ENCODE measurements at places on chromosomes 7 and 10.

GRCh38 chr10:117972168-117972837 is 74.4 kb downstream of the RAB11FIP2 start:
- no peak for DNase-seq

DNA sequence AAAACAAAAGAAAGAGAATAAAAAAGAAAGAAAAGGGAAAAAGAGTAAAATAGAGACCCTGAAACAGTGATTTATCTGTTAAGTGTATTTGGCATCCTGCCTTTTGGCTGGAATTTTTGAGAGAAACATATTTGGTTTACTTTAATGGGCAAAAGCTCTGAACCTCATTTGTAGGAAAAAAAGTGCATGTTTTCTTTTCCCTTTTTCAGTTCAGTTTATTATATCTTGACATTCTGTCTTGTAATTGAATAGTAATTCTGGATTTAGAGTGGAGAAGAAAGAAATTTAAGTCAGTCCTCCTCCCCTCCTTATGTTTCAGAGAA is 69.5 kb downstream of the ARID5B start:
- no peak for DNase-seq

GRCh38 chr10:22931948-22932347 is 4.1 kb downstream of the ARMC3 start:
- no peak for DNase-seq

GRCh38 chr7:8781166-8781565 is 347.8 kb downstream of the NXPH1 start:
- no peak for DNase-seq

DNA sequence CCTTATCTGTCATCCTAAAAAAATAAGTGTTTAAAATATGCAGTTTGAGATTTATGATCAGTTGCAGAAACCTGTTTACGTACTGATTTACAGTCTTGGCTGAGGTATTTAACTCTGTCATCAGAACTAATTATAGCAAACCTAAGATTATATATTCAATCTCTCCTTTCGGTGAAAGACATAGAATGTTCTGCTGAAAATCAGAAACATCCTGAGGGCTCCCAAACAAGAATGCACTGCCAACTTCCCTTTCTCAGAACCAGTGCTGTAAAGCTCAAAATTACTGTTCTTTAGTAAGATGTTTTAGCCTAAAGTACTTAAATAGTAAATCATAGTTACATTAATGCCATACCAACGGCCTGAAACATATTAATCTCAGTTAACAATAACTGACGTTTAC is 34.3 kb downstream of the FAM204A start:
- DNase-seq, result no peak

- DNase-seq, result no peak
Observed at GRCh38 chr10:79260811-79261740, 86.2 kb upstream of the PPIF start.

DNA sequence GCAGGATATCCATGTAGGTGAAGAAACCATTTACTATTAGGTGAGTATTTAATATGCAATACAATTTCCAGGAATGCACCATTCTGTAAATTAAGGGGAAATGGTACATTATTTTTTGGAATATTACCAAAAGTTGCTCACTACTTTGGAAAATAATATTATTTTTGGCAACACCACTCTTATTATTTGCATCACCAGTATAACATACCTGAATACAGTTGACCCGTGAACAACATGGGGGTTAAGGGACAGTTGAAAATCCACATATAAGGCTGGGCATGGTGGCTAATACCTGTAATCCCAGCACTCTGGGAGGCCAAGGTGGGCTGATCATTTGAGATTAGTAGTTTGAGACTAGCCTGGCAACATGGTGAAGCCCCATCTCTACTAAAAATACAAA is 21.2 kb upstream of the FHIP2A start:
- no peak for DNase-seq

DNA sequence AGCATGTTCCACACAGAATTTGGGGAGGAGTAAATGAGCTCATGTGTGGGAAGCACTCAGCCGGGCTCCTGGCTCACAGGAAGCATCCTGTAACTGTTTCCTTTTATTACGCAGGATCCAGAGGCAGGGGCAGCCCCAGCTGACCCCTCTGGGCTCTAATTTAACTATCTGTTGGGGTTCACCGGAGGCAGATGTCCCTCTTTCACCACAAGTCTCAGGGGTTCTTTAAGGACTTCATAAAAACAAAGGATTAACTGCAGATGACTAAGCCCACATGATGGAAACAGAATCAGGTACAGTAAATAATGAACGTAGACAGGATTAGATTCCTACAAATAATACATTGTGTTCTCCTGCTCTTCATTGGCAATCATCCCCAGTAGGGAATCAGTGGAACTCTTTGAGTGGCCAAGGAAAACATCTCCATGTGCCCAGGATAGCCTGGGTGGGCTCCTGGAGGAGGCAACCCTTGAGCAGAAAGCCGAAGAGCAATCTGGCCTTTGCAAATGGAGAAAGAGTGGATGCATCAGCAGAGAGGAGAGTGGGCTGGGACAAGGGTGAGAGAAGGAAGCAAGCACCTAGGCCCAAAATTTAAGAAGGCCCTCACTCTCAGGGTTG is 24.6 kb downstream of the TBXAS1 start:
- DNase-seq, result no peak

GRCh38 chr7:72183835-72184234 is 228.3 kb downstream of the CALN1 start:
- no peak for DNase-seq

- no peak for DNase-seq
Observed at GRCh38 chr7:80781561-80781979, 137.3 kb downstream of the SEMA3C start.

GRCh38 chr7:77326131-77326530 is 90.0 kb downstream of the GSAP start:
- no peak for DNase-seq

GRCh38 chr10:118753331-118754228 is 1.2 kb downstream of the CACUL1 start:
- DNase-seq, result no peak

DNA sequence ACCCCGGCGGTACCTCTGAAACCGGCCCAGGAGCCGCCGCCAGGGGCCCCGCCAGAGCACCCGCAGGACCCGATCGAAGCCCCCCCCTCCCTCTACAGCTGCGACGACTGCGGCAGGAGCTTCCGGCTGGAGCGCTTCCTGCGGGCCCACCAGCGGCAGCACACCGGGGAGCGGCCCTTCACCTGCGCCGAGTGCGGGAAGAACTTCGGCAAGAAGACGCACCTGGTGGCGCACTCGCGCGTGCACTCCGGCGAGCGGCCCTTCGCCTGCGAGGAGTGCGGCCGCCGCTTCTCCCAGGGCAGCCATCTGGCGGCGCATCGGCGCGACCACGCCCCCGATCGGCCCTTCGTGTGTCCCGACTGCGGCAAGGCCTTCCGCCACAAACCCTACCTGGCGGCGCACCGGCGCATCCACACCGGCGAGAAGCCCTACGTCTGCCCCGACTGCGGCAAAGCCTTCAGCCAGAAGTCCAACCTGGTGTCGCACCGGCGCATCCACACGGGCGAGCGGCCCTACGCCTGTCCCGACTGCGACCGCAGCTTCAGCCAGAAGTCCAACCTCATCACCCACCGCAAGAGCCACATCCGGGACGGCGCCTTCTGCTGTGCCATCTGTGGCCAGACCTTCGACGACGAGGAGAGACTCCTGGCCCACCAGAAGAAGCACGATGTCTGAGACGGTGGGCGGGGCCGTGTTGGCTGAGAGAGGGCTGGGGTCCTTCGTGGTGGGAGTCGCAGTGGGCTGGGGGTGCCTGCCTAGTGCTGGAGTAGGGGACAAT is 3.8 kb downstream of the REPIN1 start:
- DNase-seq, result no peak

- DNase-seq, result no peak
Observed at GRCh38 chr10:103232131-103232673, 13.5 kb upstream of the RPEL1 start.

DNA sequence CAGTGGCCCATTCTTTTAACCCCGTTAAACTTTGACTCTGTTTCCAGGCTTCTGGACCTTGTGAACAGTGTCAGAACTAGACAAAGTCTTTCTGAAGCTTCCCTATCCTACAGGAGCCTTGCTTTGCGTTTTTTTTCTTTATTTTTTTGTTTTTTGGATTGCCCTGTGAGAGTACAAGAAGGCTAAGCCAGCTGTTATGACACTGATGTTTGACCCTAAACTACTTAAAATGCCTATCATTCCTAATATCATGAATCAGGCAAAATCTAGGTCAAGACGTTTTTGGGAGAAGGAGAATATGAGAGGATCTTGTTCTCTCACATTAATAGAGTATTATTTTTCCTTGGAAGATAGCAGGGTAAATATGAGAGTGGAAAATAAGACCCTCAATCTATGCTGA is 79.8 kb downstream of the EPDR1 start:
- DNase-seq, result no peak

- DNase-seq, result no peak
Observed at GRCh38 chr7:85186521-85187241, at the start of gene SEMA3D. SEMA3D (minus strand) TSS chr7:85187056; CDS start chr7:85121891, 65,165 bp downstream.

DNA sequence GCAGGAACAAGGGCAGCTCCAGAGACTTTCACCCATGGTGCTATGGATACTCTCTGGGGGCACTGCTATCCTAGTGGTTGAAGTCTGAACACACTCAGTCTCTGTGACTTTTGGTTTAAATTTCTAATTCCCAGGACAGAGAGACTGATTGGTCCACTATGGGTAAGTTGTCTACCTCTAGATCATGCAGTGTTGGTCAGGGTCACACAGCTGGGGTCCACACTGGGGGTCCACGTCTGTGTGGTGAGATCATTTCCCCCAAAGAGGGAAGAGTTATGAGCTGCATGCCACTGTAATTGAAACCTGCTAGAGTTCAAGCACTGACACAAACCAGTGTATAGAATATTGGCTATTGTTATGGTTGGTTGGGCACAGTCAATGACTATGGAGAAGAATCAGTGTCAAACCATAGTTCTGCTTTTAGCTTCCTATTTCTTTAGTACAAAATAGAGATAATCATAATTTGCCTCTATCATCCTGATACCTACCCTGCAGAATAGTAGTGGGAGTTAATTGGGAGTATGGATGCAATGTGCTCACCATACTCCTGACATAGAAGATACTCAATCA is 101.6 kb downstream of the PRTFDC1 start:
- no peak for DNase-seq

DNA sequence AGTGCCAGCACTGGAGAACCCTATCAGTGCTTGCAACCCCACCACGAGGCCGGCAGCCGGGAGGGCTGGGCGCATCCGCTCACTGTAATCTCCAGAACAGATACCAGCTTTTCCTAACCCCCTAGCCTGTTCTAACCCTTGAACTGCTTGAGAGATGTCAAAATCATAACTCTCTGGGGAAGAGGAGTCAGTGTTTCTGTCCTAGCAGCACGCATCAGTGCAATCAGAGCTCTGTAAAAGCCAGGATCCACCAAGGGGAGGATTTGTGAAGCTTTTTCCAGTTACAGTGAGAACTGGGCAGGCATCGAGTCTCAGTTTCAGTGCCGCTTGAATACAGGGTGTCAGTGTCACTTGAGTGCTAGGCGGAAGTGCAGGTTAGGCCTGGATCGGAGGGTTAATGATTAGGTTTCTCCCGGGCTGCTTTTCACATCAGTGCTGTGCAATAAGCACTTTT is 104.5 kb upstream of the INSYN2A start:
- DNase-seq, result no peak

GRCh38 chr7:106384373-106384772 is 99.6 kb upstream of the NAMPT start:
- no peak for DNase-seq

GRCh38 chr7:158396982-158397862 is 190.4 kb downstream of the PTPRN2 start:
- DNase-seq, result no peak

GRCh38 chr10:100157156-100157555 is 28.7 kb downstream of the ERLIN1 start:
- no peak for DNase-seq

DNA sequence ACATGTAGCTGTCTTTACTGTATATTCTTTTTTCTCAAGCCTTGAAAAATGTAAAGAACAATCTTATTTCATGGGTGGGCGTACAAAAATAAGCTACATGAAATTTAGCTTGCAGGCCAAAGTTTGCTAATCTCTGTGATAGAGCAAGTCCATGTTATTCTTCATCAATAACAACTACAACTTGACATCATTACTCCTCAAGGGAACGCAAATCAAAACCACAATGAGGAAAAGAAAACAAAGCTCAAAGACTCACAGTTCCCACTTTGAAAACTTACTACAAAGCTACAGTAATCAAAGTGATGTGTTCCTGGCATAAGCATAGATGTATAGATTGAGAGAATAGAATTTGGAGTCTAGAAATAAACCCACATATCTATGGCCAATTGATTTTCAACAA is 62.5 kb downstream of the GNA12 start:
- DNase-seq, result no peak

DNA sequence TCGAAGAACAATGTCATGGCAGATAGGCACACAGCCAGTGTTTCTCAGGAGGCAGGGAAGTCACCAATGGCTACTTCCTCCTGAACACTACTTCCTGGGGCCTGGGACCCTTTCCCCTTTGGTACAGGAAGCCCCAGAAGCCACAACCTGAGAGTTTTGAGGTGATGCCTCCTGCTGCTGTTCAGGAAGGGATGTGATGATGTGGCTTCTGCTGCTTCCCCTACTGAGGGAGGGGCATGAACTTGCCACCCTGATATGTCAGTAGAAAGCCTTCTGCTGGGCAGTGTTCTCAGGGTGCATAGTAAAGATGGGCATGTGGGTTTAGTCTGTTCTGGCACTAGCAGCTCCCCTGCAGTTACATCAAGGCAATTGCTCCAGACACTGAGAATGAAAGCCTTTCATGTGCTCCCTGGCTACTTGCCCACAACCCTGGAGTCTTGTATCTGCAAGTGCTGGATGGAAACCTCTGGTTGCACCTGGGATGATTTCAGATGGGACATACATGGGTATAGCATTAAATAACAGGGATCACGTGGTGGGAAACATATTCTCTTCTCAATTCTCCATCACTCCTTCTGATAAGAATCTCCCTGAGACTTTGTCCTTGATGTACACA is 69.3 kb downstream of the ADRA2A start:
- DNase-seq, result no peak

DNA sequence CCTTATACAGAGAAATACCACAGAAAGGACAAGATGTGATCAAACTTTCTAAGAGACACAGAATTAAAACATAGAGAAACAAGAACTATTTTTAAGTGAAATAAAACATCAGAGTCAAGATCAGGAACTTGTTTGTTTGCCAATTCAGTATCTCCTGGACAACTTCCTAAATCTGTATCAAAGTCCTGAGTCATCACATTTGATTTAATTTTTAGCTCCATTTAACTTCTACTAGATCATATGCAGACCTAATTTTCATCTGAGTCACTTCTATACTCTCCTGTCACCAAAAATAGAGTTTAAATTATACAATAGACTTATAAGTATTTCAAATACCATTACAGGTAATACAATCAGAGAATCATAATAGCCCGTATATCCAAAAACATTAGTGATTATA is 268.1 kb downstream of the PRKG1 start:
- no peak for DNase-seq

- no peak for DNase-seq
Observed at GRCh38 chr7:1591396-1591795, 21.6 kb upstream of the PSMG3 start.

- DNase-seq, result no peak
Observed at GRCh38 chr7:120582916-120583315, 275.0 kb downstream of the TSPAN12 start.

DNA sequence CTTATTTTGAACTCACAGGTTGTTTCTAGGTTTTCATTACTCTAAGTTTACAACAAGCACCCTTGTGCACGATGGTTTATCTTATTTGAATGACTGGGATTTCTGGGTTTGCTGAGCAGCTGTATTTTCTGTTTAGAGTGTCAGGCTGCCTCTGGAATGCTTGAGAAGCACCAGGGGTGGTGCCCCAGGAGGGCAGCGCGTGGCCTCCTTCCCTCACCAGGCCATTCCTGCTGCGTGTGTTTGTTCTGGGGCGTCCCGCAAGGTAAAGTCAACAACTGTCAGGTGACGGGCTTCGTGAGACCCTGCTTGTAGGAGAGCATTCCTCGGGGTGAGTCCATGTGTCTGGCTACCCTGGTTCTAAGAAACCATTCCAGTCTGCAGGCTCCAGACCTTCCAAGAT is 54.9 kb downstream of the FAM171A1 start:
- DNase-seq, result no peak

All from stimulated activated CD4-positive, alpha-beta T cell treated with anti-CD3 and anti-CD28 coated beads, Interleukin-2, amount 100 ng/mL, for 48 hours (primary cell).